Sigmoid colon (tissue), 7 donors: ENCODE measurements at places on chromosomes 2 and 18. TPM values are rescaled to one million over a fixed set of nuclear protein-coding genes. Genes with fewer than 3 reads are reported as not detected.

DNA sequence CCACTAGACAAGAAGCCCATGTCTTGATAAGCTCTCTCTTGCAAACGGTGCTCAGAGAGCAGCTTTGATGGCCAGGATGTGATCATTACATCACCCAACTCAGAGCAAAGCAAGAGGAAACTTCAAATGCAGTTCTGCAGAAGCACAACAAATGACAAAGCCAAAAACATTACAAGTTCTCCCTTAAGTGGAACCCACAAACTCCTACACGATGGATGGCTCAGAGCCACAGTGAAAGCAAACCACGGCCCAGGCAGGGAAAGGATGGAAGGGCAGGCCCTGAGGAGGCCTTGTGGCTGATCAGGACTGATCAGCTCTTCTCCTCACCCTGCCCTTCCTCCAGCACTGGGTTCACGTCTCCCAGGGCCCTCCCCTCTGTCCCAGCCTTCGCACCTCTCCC is 326.4 kb downstream of the EIPR1 start:
- DNase-seq, result no peak

GRCh38 chr2:218015586-218016521 is 13.1 kb upstream of the TNS1 start:
- no peak for DNase-seq

- DNase-seq, result no peak
Observed at GRCh38 chr2:173653432-173653805, 298.7 kb downstream of the CDCA7 start.

GRCh38 chr2:151478011-151478410 is 68.3 kb downstream of the RIF1 start:
- no peak for DNase-seq

DNA sequence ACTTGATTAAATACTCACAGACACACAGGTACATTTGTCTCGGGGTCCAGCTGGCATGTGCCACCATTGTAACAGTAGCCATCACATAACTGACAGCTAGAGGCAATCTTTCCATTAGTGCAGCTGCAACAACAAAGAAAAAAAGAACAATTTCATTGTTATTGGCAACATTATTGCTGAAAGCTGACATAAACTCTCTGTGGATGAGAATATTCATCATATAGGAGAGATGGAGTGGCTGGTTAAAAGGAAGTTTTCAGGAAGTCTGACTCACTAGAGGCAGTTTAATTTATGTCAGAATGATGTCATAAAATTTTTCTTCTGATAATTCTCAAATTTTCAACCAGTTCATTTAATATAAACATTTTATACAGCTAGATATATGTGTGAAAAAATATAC is 1490.0 kb upstream of the NXPH2 start:
- DNase-seq, result no peak

DNA sequence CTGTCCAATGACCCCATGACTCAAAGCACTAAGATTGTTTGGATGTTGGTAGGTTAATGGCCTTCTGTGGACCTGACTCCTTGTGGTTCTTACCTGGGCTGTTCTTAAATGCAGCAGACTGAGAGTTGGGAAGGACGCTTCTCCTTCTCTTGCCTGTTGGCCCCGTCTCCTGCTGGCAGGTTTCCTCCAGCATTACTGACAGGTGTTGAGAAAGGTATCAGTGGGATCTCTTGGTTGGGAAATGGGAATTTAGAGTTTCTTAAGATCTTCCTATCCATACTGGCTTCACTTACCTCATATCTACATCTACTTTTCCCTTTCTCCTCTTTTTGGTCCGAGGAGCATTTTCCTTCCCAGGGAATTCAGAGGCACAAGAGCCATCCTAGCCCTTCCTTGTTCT is 57.9 kb downstream of the TET3 start:
- DNase-seq, result no peak

- DNase-seq, result no peak
Observed at GRCh38 chr2:101355401-101356054, 31.8 kb downstream of the CREG2 start.

GRCh38 chr2:121196132-121196848 is 88.7 kb downstream of the TFCP2L1 start:
- no peak for DNase-seq

GRCh38 chr2:198186257-198186656 is 381.9 kb downstream of the PLCL1 start:
- DNase-seq, result no peak

DNA sequence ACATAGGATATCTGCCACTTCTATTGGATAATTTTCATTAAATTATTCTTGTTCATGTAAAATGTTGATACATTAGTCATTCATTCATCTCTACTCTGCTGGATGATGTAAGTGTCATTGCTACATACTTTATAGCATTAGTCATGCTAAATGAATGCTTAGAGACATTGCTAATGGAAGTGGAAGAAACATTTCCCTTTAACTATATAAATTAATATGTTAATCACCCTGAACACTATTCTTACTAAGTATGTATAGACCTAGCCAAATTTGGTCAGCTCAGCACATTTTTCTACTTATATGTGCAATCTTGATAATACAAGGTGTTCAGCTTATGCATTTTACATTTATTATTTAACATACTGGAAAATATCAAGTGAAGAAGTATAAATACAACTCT is 160.2 kb downstream of the DPP4 start:
- no peak for DNase-seq

DNA sequence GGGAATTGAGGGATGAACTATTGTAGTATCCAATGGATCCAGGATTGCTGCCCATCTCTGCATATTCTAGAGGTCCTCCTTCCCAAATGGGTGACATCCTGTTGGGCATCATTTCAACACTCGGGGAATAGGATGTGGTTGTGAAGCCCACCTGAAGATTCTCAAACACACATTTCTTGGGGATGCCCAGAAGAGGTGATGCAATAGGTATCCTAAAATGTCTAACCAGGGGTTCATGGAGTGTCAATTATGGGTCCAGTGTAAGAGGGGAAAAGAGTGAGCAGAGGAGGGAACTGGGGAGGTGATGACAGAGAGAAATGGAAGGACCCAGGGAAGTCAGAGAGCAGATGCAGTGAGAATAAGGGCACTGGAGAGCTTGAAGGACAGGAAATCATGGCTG is 52.1 kb downstream of the POLE4 start:
- DNase-seq, result no peak

DNA sequence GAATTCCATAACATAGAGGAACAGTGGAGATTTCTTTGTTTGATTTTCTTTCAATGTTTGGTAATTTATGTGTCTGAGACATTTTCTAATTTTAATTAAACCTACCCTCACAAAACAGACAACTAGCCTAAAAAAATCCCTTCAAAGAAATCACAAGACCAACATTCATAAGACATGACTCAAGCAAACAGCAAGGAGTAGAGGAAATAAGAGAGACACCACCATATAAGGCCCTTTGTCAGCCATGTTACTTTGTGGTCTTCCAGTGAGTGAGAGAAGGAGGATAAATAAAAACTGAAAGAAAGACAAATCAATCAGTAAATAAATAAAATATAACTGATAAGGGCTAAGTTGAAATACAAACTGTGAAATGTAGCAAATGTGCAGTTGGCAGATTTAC is 830.8 kb upstream of the SLC39A10 start:
- no peak for DNase-seq

- DNase-seq, result no peak
Observed at GRCh38 chr2:75729861-75730260, 19.1 kb upstream of the GCFC2 start.

DNA sequence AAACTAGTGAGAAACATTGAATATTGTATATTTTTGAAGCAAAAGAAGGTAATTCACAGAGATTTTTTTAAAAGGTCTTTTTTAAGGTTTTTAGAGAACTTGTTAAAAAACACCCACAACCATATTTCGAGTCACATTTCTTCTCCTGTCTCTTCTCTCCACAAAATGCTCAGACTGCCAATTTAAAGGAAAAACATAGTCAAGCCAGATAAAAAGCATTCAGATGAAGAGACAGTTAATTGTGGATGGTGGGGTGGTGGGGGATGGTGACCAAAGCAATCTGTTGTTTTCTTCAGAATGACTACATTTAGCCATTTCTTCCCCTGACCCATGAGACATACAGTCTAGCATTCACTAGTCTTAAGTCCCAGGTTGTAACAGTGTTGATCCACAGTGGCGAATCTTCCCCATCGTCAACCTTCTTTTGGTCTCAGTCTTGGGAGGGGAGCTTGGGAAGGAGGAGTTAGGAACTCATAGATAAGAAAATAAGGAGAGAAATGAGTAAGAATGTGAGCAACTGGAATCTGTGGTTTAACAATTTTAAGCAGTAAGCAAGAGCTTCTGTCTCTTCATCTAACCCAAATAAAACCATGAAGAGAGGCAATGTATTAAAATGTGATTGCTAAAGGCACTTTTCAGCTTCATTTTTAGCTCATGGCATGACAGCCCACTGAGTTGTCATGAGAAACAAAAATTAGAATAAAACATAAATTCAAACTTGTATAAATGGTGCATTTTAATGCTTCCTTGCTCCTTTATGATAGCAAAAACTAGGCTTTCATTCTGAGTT is 413.7 kb upstream of the FSHR start:
- no peak for DNase-seq

- no peak for DNase-seq
Observed at GRCh38 chr2:1437537-1437936, 24.3 kb downstream of the TPO start.

DNA sequence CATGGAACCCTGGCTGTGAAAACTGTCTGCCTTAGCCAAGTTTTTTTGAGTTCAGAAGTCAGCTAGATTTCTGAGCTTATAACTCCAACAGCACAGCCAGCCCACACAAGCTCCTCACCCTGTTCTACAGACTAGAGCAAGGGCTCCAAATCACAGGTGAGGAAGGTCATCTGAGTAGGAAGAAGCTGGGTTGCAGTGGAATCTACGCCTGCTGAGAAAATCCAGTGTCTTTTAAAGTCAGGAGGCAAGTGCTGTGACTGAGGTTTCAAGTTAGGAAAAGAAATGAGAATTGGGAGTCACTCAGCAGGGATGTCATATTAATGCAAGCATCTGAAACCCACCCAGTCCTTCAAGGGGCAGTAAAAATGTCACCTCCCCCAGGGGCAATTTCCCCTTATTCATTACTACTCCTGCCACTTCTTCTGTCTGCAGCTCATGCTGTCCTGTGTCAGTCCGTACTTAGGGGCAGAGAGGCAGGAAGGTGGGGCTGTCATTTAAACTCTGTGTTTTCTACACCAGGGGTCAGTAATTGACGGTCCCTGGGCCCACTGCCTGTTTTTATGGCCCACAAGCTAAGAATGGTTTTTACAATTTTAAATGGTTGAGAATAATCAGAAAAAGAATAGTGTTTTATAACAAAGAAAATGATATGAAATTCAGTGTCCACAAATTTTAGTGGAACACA is 551.1 kb downstream of the BCL11A start:
- no peak for DNase-seq

GRCh38 chr2:219350215-219350614 is 17.7 kb upstream of the RESP18 start:
- no peak for DNase-seq

DNA sequence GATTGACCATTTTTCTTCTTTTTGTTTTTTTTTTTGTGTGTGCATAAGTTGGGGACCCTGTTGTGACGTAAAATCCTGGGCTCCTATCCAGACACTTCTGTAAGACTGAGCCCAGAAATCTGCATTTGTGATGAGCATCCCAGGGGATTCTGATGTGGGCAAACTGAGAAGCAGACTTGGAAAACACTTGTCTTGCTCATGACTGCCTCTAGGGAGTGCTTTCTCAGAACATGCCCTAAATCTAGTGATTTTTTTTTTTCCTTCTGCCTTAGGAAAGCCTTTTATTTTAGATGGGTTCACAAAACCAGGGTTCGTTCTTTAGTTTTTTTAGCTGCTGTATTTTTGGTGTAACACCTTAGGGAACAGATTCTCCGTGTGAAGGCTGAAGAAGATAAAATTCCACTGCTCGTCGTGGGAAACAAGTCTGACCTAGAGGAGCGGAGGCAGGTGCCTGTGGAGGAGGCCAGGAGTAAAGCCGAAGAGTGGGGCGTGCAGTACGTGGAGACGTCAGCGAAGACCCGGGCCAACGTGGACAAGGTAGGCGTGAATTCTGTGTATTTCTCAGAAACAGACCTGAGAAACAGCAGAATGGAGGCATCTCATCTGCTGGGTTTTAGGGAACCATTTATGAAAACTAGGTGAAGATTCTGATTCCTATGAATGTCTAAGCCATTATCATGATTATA is 36.7 kb downstream of the RALB start:
- DNase-seq, result no peak

DNA sequence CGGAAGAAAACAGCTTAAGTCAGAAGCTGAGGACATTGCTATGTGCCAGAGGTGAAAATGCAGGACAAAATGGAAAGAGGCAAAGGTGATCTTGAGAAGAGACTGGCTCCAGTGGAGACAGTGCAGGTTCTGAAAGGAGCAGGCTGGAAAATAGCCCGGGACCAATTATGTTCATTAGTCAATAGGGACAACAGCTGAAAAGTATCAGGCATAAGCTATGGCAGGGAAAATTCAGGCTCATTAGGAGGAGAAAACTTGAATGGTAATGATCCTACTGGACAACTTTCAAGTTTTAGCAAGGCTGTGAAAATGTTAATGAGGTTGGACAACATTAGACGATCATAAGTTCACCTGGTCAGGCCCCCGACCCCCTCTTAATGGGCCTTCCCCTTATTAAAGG is 60.2 kb downstream of the GALNT14 start:
- DNase-seq, result no peak

DNA sequence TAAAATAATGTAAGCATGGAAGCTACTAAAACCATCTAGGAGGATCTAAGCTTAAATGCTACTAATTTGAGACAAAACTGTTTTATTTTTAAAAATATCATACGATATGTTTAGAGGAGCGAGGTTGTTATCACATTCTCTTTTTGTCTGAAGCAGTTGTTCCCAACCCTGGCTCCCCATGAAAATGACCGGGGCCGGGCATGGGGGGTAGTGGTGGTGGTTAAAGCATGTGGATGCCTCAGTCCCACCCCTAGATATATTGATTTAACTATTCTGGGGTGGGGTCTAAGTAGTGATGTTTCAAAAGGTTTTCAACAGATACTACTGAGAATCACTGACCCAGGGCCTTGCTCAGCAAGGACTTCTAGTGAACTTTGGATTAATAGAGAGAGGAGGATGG is 359.8 kb downstream of the ALK start:
- DNase-seq, result no peak

GRCh38 chr18:11408555-11409065 is 200.8 kb upstream of the SLC35G4 start:
- no peak for DNase-seq

DNA sequence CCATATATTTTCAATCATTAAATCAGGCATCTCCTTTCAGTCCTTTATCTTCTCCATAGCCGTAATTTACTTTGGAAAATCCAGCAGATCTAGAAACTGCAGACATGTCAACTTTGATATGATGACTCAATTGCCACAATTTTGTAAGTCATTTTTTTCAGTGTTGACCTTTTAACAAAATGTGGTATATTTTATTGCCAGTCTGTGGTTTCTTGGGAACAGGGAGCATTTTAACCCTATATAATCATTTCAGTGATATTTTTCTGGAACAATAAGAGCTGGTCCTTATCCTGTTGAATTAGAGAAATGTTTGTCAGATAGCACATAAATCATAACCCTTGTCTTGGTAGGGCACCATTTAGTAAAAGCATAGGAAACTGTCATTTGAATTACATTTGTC is 90.9 kb upstream of the UBXN4 start:
- no peak for DNase-seq

Gene SGPP2
- 1.1 TPM for total RNA-seq

Gene SPDYA
- 2.2 TPM for total RNA-seq

Gene HRH4
- not detected for total RNA-seq

Gene YWHAQ
- total RNA-seq, result 243 TPM

Gene MTIF2
- 15.0 TPM for total RNA-seq

Gene OR6B3
- total RNA-seq, result not detected

Gene SLC14A1
- total RNA-seq, result 1.3 TPM

Gene VWA3B
- 0.55 TPM for total RNA-seq

Gene IL36G
- not detected for total RNA-seq

Gene LIPG
- 3.9 TPM for total RNA-seq

Gene ADCYAP1
- total RNA-seq, result 5.6 TPM

Gene VIL1
- total RNA-seq, result not detected

Gene KCNG3
- 0.82 TPM for total RNA-seq
